Urinary bladder (tissue), 4 donors: ENCODE measurements at places on chromosomes 6 and 20.

DNA sequence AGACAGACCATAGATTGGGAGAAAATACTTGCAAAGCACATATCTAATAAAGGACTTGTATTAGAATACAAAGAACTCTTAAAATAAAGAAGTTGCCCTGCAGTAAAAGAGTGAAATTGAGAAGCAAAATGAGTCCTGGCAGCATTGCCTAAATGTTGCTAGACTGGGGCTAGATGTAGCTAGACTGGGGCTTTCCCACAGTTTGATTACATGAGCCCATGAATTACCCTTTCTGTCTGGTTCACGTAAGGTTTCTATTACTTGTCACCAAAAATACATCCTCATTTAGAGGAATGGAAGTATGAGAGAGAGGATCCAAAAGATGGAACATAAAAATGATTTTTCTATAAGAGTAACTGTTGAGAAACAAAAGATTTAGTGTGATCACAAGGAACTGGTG is 57.6 kb upstream of the CCDC28A start:
- no peak for DNase-seq

GRCh38 chr6:145199961-145200360 is 535.4 kb downstream of the EPM2A start:
- no peak for DNase-seq

- no peak for DNase-seq
Measured at GRCh38 chr6:44094403-44095242, 32.6 kb downstream of the MRPL14 start.

- DNase-seq = no peak
Measured at GRCh38 chr20:2659547-2659946, 4.5 kb downstream of the IDH3B start.

DNA sequence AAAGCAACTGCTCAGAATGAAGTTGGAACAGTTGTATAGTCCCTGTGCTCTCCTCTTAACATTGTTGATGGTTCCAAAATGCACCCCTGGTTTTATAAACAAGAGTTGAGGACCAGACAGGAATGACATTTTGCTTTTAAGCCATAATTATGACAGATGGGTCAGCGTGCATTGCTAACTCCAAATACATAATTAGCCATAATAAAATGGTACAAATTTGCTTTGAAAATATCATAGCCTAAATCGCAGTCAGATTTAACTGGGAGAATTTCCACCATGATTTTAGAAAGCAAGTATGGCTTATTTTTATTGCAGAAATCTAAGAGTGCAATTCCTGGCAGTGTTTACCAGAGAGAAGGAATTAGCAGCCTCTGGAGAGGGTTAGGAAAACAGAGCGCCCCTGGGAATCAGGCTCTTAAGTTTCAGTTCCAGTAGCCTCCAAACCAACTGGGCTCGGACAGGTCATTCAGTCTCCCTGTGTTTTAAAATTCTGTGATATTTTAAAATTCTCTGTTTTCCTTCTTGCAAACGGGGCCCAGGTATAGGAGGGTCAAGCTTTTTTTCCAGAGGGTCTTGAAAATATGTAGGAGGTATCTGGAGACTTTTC is 302.3 kb downstream of the TBC1D7 start:
- DNase-seq = no peak

DNA sequence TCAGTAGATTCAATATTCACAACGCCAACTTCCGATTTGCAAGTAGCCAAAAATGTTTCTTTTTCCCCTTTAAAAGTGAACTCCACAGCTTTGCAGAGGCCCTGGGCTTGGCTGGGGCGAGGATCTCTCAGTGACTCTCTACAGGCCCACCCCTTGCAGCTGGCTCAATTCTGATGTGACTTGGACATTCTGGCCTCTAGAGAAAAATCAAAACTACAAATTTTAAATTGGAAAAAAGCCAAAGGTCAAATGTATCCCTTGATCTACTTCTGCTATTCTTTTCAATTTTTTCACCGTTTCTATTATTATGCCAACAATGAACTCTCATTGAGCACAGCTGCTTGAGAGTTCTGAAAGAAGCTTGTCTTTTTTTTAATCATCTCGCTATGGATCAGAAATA is 245.9 kb upstream of the HS3ST5 start:
- DNase-seq = no peak

DNA sequence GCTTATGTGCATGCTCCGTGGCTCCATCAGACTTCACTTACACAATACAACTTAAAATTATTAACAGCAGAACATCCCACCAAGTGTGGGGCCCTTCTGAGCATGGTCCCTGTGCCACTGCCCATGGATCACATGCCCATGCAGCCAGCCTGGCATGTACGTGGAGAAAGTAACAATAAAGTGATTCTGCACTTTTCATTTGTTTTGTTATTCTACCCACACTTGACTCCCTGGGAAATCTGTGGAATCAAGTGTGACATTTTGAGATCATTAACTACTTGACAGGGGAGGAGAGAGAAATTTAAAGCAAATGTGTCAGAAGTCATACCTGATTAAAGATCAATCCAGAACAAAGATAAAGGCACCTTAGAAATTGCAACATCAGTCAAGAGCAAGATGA is 112.0 kb downstream of the ISM1 start:
- no peak for DNase-seq

DNA sequence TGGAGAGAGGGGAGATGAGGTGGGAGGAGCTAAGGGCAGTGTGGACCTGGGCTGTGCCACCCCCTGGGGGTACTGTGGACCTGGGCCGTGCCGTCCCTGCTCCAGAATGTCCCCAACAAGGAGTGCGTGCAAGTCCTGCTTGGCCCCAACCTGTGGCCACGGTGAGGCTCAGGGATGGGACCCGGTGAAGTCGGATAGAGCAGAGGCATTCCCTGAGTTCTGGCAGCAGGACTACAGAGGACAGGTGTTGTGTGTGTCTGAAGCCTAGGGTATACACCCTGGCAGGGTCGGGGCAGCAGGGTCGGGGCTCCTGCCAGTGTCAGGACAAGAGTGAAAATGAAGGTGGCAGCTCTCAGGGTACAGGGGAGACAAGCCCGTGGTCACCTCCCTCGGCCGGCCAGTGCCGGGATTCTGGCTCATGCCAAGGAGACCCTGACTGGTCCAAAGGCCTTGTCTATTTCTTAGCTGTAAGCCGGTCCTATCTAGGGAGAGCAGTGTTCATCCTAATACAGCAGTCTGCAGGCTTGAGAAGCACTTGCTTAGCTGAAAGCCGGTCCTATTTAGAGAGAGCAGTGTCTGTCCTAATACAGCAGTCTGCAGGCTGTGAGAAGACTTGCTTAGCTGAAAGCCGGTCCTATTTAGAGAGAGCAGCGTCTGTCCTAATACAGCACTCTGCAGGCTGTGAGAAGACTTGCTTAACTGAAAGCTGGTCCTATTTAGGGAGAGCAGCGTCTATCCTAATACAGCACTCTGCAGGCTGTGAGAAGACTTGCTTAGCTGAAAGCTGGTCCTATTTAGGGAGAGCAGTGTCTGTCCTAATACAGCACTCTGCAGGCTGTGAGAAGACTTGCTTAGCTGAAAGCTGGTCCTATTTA is 95.9 kb downstream of the SMOC2 start:
- DNase-seq = no peak

- peak; percentile 72 for DNase-seq
Measured at GRCh38 chr20:34558320-34559218, at the start of gene MAP1LC3A. Gene MAP1LC3A, plus strand, starts transcription at chr20:34558718. Its CDS starts 151 bp downstream, at chr20:34558869.

DNA sequence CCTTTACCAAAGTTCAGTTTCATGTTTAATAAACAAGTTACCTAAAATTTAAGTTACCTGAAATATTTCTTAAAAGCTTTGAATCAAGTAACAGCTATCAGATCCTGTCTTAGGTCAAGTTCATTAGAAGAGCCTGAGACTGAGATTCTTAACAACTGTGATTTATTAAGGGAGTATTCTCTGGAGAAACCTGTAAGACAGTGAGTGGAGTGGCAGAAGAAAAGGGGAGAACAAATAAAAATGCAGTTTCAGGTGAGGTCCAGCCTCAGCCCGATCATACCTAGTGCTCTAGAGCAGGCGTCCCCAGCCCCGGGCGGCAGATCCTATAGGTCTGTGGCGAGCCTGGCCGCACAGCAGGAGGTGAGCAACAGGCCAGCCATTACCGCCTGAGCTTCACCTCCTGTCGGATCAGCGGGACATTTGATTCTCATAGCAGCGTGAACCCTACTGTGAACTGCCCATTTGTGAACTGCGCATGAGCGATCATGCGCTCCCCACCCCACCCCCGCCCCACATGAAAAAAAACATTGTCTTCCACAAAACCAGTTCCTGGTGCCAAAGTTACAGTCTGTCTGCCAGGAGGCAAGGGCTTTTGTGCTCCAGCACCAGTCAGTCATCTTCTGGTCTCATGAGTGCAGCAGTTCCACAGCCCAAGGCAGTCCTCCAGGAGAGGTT is 59.2 kb upstream of the ADGRB3 start:
- no peak for DNase-seq

- no peak for DNase-seq
Measured at GRCh38 chr20:5991623-5992441, 41.4 kb downstream of the MCM8 start.

DNA sequence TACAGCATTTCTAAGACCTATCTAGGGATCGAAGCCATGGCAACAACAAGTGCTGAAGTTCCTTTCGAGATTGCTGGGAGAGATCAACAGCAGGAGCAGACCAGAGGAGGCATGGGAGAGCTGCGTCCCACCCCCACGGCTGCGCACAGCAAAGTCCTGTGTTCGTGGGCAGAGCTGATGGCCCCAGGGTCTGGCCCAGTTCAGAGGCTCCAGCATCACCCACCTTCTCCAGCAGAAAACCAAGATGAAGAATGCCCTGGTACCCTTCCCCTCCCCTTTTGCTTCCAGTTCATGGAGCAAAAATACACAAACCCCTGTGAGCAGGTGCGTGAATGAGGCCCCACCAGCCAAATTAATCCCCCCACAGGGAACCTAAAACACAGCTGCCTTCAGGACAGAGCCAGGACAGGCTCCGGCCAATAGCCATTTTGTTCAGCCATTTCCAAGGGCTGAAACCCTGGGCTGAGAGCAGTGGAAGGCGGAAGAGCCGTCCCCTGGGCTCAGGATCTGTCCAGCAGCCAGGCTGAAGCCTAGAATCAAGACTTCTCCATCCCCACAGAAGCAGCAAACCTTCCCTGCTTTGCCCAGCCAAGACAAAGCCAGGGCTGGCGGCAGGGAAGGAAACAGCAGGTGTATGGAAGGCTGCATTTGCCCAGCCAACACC is 102.8 kb downstream of the PREX1 start:
- DNase-seq = no peak

DNA sequence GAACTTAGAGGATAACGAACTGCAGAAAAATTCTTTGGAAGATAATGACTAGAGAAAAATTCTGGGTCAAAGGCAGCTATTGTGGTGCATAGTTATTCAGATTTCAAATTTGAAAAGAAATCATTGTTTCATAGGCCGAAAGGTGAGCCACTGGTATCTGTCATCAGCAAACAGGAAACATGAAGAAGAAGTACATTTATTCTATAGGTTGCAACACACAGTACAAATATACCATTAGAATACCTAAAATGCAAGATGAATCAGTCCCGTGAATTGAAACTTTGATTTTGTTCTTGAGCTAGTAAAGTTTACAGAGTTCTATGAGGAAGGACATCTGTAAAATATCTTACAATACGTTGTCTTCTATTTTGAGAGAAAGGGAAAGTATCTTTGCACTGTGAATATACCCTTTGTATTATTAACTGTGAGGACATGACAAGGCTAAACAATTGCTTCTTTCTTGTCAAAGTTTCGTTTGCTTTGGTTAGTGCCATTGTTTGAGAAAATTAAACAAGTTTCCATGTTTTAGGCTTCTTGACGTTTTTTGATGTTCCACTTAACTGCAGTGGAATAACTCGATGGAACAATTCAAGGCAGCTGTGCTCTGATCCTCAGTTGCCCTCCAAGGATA is 84.7 kb downstream of the HDGFL1 start:
- DNase-seq = no peak
